Activated CD4-positive, alpha-beta T cell treated with anti-CD3 and anti-CD28 coated beads, Interleukin-2, amount 10 ng/mL, durations not matched to agents 7 days and 5 days (primary cell): ENCODE measurements at places on chromosomes 13 and 19. TPM values are rescaled to one million over a fixed set of nuclear protein-coding genes. Genes with fewer than 3 reads are reported as not detected.

DNA sequence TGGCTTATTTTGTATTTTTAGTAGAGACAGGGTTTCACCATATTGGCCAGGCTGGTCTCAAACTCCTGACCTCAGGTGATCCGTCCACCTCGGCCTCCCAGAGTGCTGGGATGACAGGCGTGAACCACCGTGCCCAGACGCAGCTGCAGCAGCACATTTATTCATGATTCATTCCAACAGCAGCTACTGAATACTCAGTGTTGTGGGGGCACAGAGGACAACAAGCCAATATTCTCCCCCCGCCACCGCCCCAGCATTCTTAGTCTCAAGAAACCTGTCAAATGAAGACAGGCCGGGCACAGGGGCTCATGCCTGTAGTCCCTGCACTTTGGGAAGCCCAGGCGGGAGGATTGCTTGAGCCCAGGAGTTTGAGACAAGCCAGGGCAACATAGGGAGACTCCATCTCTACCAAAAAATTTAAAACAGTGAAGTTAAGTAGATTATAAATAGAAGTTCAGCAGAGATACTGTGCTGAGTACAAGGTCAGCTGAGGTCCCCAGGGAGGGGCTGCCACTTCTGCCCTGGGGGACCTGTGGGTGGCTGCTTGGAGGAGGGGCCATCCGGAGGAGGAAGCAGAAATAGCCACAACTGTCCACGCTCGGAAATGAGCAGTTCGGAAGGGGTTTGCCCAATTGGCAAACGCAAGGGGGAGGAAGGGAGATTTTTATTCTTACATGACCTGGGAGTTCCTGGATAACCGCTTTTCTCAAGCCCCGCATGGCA is 4.3 kb downstream of the DOT1L start:
- no peak for DNase-seq

DNA sequence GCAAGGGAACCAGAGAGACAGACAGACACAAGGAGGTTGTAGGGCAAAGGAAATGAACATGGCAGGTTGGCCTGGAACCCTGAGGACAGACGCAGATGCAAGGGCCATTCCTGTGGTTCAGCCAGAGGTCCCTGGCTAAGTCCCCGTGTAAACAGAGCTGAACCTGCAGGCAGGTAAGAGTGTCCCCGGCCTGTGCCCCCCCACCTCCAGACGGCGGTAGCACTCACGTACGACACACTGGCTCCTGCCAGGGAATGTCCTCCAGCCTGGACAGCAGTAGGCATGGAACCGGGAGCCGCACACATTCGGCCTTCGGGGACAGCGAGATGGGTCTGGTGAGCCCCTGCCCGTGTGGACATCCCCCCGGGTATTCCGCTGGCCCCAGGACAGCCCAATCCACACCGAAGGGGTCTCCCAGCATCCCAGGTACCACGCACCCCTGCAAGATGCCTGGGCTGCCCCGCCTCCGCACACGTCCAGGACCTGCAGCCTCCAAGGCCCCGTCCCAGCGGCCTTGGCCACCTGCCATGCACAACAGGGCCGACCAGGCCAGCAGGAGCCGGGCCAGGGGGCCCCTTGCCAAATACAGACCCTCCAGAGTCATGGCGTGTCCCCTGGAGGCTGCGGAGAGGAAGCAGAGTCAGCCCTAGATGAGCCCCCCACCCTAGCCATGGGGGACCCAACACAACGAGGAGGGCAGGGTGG is 2.4 kb downstream of the FBN3 start:
- DNase-seq: no peak

DNA sequence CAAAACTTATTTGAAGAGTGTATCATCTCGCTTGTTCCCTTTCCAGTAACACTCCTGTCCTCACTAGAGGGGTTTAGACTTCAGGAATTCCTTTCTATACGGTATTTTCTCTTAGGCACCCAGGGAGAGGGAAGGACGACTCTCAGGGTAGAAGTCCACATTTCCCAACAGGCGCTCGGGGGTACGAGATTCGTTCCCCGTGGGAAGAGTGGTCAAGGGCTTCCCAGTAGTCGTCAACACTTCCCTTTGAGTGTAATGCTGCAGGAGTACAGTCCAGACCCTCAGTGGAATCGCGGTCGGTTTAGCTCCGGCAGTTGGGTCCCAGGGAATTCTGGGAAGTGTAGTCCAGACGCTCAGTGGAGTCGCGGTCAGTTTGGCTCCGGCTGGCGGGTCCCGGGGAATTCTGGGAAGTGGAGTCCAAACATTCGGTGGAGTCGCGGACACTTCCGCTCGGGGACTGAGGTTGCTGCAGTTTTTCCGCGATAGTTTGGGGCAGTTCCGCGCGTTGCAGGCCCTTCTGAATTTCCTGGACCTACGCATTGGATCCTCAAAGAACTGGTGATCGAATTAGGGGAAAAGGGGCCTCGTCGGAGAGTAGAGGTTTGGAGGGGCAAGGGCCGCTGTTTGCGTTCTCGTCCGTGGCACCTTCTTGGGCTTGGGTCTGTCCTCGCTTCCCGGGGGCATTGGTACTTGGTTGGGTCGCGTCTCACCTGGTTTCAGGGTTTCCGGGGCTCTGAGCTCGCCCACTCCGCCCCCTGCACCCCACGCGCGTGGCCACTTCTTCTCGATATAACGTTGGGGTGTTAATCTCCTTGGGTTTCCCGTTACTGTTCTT is at the start of gene ZNF224:
ZNF224 (plus strand) TSS at position 431 of the 835 bp plus-strand sequence. CDS start 3,513 bp downstream, outside the sequence.
- peak; percentile 91 for DNase-seq

DNA sequence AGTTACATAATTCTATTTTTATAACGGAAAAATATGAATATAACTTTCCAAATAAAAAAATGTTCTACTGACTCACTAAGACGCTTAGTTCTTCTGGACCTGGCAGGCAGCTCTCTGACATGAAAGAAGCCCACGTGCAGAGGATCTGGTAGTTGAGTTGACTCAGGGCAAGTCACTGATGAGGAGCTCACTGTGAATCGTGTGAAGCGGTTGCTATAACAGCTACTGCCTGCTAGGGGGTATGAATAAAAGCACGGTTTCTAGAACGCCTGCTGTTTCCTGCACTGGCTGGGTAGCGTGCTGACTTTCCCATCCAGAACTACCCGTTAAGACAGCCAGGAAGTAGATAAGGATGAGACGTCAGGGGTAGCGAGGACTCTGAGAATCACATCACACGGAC is 54.7 kb upstream of the WASF3 start:
- peak; percentile 14 for DNase-seq

- no peak for DNase-seq
These were observed 1138.0 kb upstream of the SLC10A2 start for GRCh38 chr13:104204177-104204576.

DNA sequence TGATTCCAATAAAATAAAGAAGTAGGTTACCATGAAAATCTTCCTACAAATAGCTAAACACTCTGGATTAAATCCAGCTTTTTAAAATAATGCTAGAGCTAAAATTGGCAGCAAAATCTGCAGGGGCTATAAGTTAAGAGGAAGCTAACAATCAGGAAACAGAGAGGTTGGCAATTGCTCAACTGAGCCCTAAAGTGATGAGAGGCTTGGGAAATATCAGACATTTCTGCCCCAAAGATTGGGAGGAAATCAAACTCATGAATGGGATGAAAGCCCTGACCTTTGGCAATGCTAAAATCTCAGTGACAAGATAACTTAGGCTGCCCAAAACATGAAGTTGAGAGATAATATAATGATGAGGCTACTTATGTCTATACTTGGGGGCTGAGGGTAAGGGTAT is 1437.9 kb downstream of the EFNB2 start:
- DNase-seq: no peak

DNA sequence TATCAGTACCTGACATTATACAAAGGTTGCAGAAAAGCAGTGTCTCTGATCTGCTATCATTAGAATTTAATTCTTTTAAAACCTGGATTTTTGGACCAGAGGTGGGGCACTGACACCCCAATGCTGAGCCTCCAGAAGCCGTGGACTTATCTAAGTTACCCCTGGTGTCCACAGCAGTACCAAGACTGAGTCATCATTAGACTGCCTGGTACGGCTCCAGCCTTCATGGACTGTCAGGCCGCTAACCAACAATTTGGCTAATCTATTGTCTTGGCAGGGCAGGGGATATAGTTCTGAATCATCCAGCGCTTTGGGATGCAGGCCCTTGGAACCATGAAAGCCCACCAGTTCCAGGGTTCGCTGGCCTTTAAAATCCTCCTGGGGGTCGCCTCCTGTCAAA is 78.3 kb downstream of the TSHZ3 start:
- no peak for DNase-seq

DNA sequence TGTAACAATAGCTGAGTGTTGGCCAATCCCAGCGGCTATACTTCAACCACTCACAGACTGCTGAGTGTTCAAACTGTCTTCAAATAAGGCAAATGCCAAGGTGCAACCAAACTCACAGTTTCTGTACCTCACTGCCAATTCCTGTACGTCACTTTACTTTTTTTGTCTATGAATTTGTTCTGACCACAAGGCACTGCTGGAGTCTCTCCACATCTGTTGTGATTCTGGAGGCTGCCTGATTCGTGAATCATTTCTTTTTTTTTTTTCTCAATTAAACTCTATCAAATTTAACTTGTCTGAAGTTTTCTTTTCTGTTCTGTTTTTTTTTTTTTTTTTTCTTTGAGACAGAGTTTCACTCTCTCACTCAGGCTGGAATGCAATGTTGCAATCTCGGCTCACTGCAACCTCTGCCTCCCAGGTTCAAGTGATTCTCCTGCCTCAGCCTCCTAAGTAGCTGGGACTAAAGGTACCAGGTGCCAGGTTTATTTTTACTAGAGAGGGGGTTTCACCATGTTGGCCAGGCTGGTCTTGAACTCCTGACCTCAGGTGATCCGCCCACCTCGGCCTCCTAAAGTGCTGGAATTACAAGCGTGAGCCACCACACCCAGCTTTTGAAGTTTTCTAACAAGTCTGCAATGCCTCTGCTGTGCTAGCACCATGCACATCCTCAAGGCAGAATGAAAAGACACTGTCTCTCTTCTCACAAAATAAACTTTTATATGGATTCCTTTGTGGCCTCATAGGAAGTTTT is 401.7 kb downstream of the IRS2 start:
- no peak for DNase-seq

DNA sequence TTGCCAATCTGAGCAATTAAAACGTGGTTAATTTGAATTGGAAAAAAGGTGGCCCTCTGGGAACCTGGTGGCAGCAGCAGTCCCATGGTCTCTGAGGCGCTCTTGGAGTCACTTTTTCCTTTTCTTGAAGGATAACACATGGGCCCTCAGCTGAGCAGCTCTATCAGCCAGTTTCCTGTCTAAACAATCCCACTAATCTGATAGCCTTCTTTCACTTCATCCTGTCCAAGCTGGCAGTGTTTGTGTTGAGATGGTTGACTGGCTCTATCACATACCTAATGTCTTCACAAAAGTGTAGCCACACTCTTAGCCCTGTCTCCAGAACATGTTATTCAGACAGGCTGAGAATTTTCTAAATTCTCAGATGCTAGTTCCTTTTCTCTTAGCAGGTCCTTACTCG is 10.7 kb downstream of the MZT1 start:
- DNase-seq: no peak

DNA sequence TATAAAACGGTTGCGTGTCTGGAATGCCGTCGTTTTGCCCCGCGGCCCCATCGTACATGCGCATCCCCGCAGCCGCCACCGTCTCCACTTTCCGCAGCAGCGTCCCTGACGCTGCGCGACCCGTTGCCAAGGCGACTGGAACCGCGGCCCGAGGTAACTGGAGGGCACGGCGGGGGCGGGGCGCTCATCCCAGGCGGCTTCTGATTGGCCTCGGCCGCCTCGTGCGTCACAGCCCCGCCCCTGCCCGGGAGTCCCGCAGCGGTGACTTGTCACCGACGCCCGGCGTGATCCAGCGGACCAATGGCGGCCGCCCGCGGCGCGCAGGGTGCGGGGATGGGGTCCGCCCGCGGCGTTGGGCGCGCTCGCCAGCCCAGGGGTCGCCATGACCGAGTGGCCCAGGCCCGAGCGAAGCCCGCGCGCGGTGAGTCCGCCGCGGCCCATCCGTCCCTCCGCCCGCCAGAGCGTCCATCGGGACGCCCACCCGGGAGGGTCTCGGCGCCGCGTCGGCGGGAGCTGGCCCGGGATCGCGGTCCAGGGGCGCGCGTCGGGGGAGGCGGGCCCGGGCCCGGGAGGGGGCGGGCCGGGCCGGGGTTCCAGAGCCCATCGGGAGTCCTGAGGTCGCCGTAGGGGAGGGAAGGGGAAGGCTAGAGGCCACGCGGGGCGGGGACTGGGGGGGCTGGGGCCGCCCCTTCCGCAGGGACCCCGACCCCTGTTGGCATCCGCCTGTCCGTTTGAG is at the start of gene ZSCAN1:
ZSCAN1 (plus strand) TSS at position 285 of the 736 bp plus-strand sequence. CDS start 3,812 bp downstream, outside the sequence.
- DNase-seq: peak; percentile 17

GRCh38 chr13:109592770-109593169 is 193.6 kb downstream of the IRS2 start:
- no peak for DNase-seq

DNA sequence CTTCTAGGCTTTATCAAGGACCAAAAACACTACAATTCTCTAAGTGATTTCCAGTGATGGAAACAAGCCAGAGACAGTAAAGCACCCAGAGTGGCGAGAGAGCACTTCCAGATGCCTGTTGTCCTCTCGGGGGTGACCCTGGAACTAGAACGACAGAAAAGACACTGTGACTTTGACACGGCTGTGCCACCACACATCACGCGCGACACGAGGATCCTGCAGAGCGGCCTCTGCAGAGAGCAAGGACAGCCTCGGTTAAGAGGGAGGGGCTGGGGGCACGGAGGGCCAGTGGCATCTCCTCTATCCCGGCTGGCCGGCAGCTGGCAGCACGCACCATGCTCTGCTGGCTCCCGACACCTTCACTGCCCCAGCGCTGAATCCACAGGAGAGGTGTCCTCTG is 42.3 kb downstream of the SUGP2 start:
- DNase-seq: no peak

GRCh38 chr19:30932854-30933253 is 416.4 kb downstream of the TSHZ3 start:
- no peak for DNase-seq

- no peak for DNase-seq
These were observed 172.5 kb downstream of the FLT1 start for GRCh38 chr13:28322256-28322905.

DNA sequence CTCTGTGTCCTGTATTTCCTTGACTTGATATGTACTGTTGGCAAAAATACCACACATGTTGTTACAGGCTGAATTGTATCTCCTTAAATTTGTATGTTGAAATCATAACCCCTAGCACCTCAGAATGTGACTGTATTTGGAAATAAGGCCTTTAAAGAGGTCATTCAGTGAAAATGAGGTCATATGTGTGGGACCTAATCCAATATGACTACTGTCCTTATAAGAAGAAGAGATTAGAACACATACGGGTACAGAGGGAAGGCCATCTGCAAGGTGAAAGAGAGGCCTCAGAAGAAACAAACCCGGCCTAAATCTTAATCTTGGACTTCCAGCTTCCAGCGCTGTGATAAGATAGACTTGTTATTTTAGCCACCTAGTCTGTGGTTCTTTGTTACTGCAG is 202.5 kb downstream of the NUFIP1 start:
- DNase-seq: no peak

GRCh38 chr19:34497112-34497805 is 15.7 kb downstream of the WTIP start:
- DNase-seq: no peak

GRCh38 chr19:50777830-50778303 is 7.6 kb downstream of the GPR32 start:
- DNase-seq: no peak

The RBM26 gene
- 55.8 TPM for total RNA-seq

The APLP1 gene
- 0.79 TPM for total RNA-seq

The ZNF579 gene
- 8.0 TPM for total RNA-seq

The EBI3 gene
- total RNA-seq: 0.27 TPM

The DNAAF3 gene
- not detected for total RNA-seq
